ENCODE measurements at places on chromosomes 4 and X.

DNA sequence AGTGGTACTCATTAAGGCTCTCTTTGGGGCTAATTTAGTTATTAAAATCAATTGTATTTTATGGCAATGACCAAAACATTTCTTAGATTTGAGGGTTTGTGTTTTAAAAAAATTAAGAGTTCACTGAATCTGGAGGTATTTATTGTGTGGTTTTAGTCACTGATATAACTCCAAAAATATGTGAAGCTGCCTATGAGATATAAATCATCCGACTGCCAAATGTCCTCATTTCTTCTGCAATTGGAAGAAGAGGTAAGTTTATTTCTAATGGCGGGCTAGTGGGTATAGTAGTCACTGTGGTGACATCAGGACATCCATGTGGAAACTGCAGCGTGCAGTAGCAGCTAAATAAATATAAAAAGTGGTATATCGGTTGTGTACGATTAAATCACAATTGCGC, 205.5 kb downstream of the MID1 start:
- no peak for DNase-seq

DNA sequence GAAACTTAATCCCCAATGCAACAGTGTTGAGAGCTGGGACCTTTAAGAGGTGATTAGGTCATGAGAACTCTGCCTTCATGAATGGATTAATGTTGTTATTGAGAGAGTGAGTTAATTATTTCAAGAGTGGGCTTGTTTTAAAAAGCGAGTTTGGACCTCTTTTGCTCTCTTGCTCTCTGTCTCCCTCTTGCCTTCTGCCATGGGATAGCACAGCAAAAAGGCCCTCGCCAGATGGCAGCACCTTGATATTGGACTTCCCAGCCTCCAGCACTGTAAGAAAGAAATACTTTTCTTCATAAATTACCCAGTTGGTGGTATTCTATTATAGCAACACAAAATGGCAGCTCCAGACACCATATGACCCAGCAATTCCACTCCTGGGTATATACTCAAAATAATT, 7.0 kb upstream of the ATP6AP2 start:
- DNase-seq = no peak

DNA sequence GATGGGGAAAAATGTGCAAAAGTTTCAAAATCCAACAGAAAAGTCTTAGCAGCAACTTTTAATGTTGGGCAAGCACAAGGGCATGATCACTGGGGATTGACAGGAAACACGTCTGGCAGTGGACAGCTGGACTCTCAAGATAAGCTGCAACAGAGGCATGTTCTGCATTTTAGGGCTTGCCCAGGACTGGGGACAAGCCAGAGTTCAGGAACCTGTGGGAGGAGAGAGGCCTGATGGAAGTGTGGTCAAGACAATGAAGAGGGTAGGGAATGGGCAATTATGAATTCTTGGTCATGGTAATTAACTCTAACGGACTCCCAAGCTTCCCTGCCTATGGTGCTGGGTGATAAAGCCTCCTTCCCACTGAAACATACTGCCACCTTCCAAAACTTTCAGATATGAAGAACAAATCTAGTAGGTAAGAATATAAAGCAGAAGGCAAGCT, 48.4 kb downstream of the ANXA3 start:
- DNase-seq = no peak

GRCh38 chr4:138063581-138063980, 178.6 kb downstream of the SLC7A11 start:
- DNase-seq = no peak

DNA sequence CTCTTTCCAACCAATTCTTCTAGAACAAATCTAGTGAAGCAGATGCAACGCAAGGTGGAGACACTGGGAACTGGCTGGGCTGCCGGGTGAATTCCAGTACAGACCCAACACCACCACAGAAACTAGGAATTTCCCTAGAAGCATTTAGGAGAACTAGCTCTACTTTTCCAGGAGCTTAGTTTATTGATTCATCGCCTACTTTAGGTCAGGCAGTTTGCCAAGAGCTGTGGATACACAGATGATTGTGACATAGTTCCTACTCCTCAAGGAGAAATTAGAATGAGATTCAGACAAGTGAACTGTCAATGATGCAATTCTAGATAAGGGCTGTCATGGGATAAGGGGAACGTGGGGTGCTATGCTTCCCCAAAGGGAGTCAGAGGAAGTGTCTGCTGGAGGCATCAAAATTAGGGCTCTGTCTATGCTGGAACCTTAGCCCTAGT, 350.0 kb downstream of the CAMK2D start:
- peak; percentile 91 for DNase-seq

- DNase-seq = no peak
Observed at GRCh38 chr4:127007305-127007704, 625.5 kb upstream of the INTU start.

- no peak for DNase-seq
Observed at GRCh38 chr4:26104056-26104685, 190.2 kb downstream of the SMIM20 start.

- no peak for DNase-seq
Observed at GRCh38 chr4:80096175-80096850, 23.3 kb upstream of the ANTXR2 start.

Measured in skeletal muscle cell (primary cell).